Tracheal epithelial cell (primary cell): ENCODE measurements at places on chromosomes 3 and 15. TPM values are rescaled to one million over a fixed set of nuclear protein-coding genes. Genes with fewer than 3 reads are reported as not detected.

The ILDR1 gene
- 0.96 and 2.6 TPM in 2 replicates for total RNA-seq

The SCN5A gene
- total RNA-seq = not detected in 2 replicates

The MELTF gene
- 4.0 and 31.8 TPM in 2 replicates for total RNA-seq

The GOLGA8G gene
- under 0.01 TPM in 1 of 2 replicates, not detected in the other for total RNA-seq

The SLC9C1 gene
- under 0.01 and 0.43 TPM in 2 replicates for total RNA-seq

The SAMMSON gene
- total RNA-seq = not detected in 2 replicates

The CELSR3 gene
- 1.4 and 3.4 TPM in 2 replicates for total RNA-seq

The GP5 gene
- total RNA-seq = not detected in 2 replicates

The TP63 gene
- total RNA-seq = 73.3 and 129 TPM in 2 replicates

The LDHAL6B gene
- total RNA-seq = not detected in 2 replicates

The MYL3 gene
- total RNA-seq = 0.72 TPM in 1 of 2 replicates, not detected in the other

The GABRR3 gene
- total RNA-seq = not detected in 2 replicates

The CTXN2 gene
- not detected in 2 replicates for total RNA-seq

The DUOX1 gene
- 19.0 and 34.3 TPM in 2 replicates for total RNA-seq

The BCHE gene
- 0.72 and 0.85 TPM in 2 replicates for total RNA-seq

The ANKRD34C gene
- not detected in 2 replicates for total RNA-seq

The SPINT1 gene
- total RNA-seq = 258 and 274 TPM in 2 replicates

The MESP1 gene
- under 0.01 and 0.43 TPM in 2 replicates for total RNA-seq

The SCAP gene
- 78.9 and 81.2 TPM in 2 replicates for total RNA-seq

The CSPG4 gene
- total RNA-seq = 2.1 and 22.7 TPM in 2 replicates

The TLR9 gene
- total RNA-seq = under 0.01 TPM in 1 of 2 replicates, not detected in the other

The ZPLD1 gene
- total RNA-seq = 1.7 and 12.8 TPM in 2 replicates
